ENCODE measurements at places on chromosomes 2 and 18.

DNA sequence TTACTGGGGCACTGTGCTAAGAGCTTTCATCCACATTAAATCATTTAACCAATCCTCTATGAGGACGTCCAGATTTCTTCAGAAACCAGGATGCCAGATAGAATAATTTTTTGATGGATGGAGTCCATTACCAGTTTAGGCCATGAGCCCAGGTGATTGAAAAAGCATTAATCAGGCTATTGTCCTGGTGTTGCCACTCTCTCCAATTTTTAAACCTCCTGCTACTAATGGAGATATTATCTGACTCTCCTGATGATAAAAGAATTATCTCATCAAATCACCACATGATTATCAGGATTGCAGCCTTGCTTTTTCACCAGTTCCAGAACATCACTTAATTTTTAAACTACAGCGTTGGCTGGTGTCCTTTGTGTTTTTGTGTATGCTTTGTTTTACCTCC, 402.2 kb downstream of the CLIP4 start:
- DNase-seq, result no peak

DNA sequence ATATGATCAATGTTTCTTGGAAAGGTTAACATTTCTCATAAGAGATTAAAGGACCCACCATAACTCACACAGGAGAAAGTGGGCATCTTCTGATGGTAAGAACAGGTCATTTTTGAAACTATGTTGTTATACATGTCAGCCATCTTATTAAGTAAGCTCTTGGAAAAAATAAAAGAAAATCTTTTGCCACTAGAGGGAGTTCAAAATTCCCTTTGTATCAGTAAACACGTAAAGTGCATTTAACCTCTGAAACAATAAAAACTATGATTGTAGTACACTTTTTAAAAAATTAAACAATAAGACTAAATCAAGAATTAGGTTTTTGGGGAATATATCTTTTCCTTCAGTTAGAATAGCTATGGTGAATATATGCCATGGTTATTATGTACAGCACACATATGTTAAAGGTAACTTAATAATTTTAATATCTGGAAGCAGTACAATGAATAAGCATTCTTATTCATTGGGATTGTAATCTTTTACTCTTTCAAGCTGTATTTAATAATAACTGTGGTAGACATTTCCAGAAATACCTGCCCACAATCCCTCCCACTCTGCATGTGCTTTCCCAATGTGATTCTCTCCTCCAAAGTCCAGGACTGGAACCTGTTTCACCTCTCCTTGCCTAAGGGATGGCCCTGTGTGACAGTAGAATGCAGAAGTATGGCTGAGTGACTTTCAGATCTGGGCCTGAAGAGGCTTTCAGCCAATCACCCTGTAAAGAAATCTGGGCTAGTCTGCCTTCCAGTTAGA, 64.2 kb downstream of the RBMS1 start:
- DNase-seq, result no peak

- DNase-seq, result no peak
Observed at GRCh38 chr2:146433116-146433875, 1411.5 kb upstream of the ACVR2A start.

GRCh38 chr2:241314226-241315092, 1.0 kb downstream of the HDLBP start:
- peak; percentile 10 for DNase-seq

DNA sequence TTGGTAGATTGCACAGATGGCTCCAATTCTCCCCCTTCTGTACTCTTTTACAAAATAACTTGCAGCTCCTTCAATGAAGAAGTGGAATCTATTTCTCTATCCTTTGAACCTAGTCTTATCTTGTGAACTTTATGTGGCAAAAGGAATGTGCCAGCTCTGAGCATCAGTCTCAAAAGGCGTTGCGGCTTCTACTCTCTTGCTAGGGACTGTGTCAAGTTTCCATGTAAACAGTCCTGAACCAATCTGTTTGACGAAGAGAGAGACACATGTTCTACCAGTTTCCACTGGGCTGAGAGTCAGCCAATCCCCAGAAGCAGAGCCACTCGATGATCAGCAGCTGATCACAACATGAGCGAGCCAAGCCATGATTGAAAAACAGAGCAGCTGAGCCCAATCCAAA, 439.7 kb upstream of the SETBP1 start:
- no peak for DNase-seq

GRCh38 chr2:30046396-30046795, 100.4 kb upstream of the YPEL5 start:
- no peak for DNase-seq

GRCh38 chr2:3667151-3667631, 9.2 kb downstream of the ALLC start:
- no peak for DNase-seq

DNA sequence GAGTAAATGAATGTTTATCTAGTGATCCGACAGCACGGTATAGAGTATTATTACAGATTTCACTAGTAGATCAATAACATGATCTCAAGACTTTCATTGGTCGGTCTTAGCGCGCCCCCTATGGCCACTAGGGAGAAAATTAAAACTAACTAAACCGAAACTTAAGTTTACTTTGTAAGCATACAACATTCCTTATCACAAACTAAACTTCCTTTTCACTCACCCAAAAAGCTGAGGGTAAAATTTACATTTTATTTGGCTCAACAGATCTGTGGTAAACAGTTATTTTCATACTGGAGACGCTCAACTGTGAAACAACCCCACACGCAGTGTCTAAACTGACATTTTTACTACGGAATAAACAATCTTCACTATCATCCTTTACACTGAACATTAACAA, 215.6 kb upstream of the MAP2 start:
- DNase-seq, result no peak

DNA sequence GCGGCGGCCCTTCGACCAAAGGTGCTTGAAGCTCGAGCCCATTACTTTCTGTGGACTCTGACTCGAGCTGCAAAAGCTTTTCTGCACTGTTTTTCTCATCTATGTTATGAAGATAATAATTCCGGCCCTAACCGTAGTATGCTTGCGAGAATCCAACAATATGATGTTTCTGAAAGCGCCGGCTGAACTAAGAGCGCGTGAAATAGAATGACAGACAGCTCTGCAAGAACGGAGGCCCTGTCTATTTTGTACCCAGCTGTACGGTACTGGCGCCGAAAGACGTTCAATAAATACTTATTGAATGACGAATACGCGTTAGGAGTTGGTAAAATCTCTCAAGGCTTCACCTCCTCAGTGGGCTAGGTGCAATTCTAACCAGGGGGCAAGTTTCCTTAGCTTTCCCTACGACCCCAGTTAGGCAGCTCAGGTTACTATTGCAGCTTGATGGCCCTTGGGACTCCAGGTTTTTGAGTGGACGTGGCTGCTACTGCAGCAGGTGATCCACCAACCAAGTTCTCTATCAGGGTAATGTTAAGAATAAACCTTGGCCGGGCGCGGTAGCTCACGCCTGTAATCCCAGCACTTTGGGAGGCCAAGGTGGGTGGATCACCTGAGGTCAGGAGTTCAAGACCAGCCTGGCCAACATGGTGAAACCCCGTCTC, 570 bp downstream of the SCRN3 start:
- no peak for DNase-seq

- no peak for DNase-seq
Observed at GRCh38 chr18:52824126-52824525, 484.1 kb downstream of the DCC start.

DNA sequence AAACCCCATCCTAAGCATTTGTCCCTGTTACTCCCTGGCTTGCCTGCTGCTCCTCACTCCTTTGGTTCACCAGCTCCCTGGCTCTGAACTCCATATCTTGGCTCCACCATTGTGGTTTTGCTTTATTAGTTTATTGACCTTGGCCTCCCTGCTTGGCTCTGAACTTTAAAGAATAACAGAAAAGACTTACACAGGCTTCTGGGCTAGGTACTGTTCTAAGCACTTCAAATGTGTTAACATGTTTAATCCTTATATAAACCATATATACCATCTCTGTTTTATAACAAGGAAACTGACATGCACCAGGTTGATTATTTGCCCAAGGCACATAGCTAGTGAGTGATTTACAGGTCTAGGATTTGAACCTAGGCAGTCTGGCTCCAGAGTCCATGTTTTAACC, 149.7 kb upstream of the CAPN13 start:
- no peak for DNase-seq

- DNase-seq, result no peak
Observed at GRCh38 chr2:15377202-15377601, 183.9 kb downstream of the NBAS start.

DNA sequence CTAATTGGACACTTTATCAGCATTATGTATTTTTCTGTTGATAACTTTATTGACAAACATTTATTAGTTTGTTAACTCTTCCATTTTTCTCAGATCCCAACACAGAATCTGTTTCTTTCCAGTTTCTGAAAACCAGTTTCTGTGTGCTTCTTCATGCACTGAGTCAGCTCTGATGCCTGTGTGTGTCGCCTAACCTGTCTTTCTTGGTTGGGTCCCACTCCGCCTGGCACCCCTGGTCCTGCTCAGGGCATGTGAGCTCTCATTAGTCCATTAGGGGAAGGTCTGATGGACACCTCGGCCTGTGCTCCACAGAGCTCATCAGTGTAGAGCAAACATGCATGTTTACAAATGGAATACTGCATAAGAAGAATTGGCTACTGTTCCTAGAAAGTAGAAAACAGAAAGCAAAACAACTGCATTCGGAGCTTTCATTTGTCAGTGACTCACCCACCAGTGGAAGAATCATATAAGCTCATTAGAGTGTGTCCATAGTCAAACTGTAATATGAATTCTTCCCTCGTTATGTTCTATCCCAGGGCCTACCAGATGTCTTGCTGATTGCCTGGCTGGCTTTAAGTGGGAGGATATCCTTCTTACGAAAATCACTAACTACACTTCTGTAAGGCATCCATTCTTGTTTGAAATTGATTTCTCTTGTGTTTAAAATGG, 137.7 kb downstream of the SNTG2 start:
- DNase-seq, result no peak
